ENCODE measurements at places on chromosomes 2 and 18. TPM values are rescaled to one million over a fixed set of nuclear protein-coding genes. Genes with fewer than 3 reads are reported as not detected.
A peak's percentile ranks its signal among the peaks of the same experiment; 100 is the strongest.

RTP5 gene
- polyA plus RNA-seq: not detected

LYPD6B gene
- not detected for polyA plus RNA-seq

GRCh38 chr2:222483513-222484039 lies 59.2 kb downstream of the SGPP2 start:
- no peak overlapping the region for H3K4me3 ChIP-seq
- H3K27me3 ChIP-seq: peaks cover 21% of the 10 kb centered on the region
- H3K4me1 ChIP-seq: no peaks in the 10 kb centered on the region
- H3K36me3 ChIP-seq: no peaks in the 10 kb centered on the region

DNA sequence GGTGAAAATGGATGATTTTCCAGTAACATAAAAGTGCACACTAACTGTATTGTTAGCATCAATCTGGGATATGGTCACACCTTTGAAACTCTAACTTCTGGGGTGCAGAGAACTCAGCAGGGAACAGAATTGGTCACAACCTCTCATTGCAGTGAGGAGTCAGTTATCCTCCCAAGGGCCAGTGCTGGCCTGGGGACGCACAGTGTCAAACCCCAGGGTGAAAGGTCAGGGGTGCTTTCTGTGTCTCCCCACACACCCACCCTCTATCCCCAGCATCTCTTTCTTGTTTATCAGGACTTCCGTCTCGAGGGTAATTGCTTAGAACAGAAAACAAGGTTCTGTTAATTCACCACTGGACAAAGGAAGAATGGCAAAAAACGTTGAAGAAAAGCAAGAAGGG lies 208.7 kb downstream of the DLGAP1 start:
- H3K36me3 ChIP-seq: no peaks in the 10 kb centered on the region
- H3K27ac ChIP-seq: no peak overlapping the region
- DNase-seq: no peak
- H3K4me1 ChIP-seq: no peaks in the 10 kb centered on the region
- H3K4me3 ChIP-seq: no peak overlapping the region

DNA sequence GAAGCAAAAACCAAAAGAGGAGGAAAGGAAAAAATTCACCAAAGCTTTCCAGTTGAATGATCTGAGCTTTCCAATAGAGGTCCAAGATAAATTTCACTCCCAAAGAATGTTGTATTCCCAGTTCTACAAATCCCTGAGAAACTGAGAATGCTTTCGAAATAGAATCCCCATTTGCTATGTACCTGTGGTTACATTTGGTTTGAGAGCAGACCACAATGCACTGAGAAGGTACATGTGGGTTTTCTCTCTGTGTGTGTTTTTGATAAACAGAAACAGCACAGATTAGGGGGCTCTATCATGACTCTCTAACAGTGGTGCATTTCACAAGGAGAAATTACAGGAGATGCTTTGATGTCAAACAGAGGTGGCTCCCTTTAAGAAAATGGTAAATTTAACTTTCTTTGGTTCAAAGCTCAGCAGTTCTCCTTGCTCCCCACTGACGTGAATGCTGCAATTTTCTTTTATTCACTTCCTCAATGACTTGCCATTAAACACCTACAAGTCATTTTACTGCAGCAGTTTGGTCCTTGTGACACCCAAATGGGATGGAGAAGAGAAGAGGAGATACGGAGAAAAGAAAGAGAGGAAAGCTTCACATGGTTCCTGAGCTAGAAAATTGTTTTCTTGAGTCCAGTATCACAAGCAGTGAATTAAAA lies 108.7 kb downstream of the EPHA4 start:
- no peaks in the 10 kb centered on the region for H3K36me3 ChIP-seq
- no peak overlapping the region for H3K27ac ChIP-seq
- H3K27me3 ChIP-seq: no peaks in the 10 kb centered on the region
- DNase-seq: no peak
- H3K4me3 ChIP-seq: no peak overlapping the region
- peaks cover 7% of the 10 kb centered on the region for H3K4me1 ChIP-seq

- no peak for DNase-seq
- no peak overlapping the region for H3K27ac ChIP-seq
Observed at GRCh38 chr2:3672861-3673678, 15.1 kb downstream of the ALLC start.

GRCh38 chr18:50075772-50076171 lies 119.2 kb downstream of the MYO5B start:
- no peaks in the 10 kb centered on the region for H3K27me3 ChIP-seq
- H3K4me3 ChIP-seq: no peak overlapping the region
- no peaks in the 10 kb centered on the region for H3K4me1 ChIP-seq
- no peaks in the 10 kb centered on the region for H3K36me3 ChIP-seq

- no peaks in the 10 kb centered on the region for H3K4me1 ChIP-seq
- H3K27ac ChIP-seq: no peak overlapping the region
- no peaks in the 10 kb centered on the region for H3K36me3 ChIP-seq
- no peaks in the 10 kb centered on the region for H3K27me3 ChIP-seq
- H3K4me3 ChIP-seq: no peak overlapping the region
Observed at GRCh38 chr2:226701052-226701451, 98.6 kb downstream of the IRS1 start.

DNA sequence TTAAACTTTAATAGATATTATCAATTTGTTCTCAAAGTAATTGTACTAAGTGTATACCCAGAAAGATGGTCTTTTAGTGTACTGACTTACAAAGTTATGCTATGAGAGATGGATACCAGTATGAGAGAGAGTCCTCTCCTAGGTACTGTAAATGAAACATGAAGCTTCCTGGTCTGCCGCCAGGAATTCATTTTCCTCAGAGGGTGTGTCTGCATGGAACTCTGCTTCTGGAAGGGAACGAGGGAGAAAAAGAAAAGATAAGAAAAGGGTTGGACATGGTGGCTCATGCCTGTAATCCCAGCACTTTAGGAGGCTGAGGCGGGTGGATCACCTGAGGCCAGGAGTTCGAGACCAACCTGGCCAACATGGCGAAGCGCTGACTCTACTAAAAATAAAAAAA lies 2.2 kb upstream of the SSB start:
- H3K27me3 ChIP-seq: no peaks in the 10 kb centered on the region
- no peak overlapping the region for H3K4me3 ChIP-seq
- H3K4me1 ChIP-seq: peaks cover 21% of the 10 kb centered on the region
- no peak for DNase-seq
- H3K36me3 ChIP-seq: peaks cover 6% of the 10 kb centered on the region
- no peak overlapping the region for H3K27ac ChIP-seq

- H3K27ac ChIP-seq: no peak overlapping the region
- peak; percentile 53 for DNase-seq
- no peaks in the 10 kb centered on the region for H3K4me1 ChIP-seq
- H3K36me3 ChIP-seq: no peaks in the 10 kb centered on the region
- no peaks in the 10 kb centered on the region for H3K27me3 ChIP-seq
- no peak overlapping the region for H3K4me3 ChIP-seq
Observed at GRCh38 chr2:232325324-232326273, 53.0 kb upstream of the ALPP start.

DNA sequence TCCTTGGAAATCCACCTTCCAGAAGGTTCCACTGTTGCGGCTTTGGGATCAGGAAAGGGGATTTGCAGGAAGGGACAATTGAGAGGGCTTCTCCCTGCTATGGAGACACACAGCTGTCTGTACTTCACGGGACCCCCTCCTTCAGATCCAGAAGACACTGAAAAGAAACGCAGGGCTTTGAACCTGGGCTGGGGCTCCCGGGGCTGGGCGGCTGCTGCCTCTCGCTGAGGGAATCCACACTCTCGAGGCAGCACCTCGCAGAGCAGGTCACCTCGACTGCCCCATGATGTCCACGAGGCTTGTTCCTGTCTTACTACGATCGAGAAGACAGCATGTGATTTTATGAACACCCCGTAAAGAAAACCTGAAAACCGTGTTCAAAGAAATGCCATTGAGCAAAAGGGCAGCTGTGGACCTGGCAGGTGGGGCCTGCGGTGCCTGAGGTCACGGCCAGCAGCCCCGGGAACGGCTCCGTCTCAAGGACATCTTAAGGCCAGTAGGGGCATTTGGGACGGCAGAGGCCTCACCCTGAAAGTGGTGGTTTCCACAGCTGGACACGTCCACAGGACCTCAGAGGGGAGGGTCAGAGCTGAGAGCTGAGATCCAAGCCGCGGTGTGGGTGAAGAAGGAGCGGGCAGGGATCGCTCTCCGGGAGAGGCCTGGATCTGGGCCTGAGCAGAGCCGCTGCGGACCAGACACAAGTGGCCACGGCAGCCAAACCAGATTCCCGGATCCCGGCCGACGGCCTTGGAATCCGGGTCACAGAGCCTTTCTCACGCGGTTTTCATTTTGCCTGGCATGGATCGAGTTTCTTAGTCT lies 165.7 kb downstream of the RTP5 start:
- H3K36me3 ChIP-seq: no peaks in the 10 kb centered on the region
- no peak for DNase-seq
- peaks cover 6% of the 10 kb centered on the region for H3K4me1 ChIP-seq
- H3K4me3 ChIP-seq: no peak overlapping the region

Measured in CD14-positive monocyte (primary cell).